NB4 (cell line): ENCODE measurements at places on chromosomes 1 and 21.

DNA sequence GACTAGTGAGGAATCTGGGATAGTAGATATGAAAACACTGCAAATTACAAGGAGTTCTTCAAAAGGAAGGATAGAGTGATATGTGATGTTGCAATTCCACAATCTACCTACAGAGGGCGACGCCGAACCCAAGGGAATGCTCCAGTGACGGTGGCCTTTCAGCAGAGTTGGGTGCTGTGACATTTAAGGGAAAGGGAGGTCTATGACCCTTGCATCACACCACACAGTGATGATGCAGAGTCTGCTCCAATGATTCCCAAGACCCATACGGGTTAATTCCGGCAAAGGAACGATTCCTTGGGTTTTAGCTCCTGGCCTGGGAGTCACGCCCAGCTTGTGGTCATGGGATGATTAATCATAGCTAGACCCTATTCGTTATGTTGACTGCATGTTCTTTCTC lies 123.0 kb upstream of the IGSF21 start:
- peak; percentile 48 for DNase-seq

DNA sequence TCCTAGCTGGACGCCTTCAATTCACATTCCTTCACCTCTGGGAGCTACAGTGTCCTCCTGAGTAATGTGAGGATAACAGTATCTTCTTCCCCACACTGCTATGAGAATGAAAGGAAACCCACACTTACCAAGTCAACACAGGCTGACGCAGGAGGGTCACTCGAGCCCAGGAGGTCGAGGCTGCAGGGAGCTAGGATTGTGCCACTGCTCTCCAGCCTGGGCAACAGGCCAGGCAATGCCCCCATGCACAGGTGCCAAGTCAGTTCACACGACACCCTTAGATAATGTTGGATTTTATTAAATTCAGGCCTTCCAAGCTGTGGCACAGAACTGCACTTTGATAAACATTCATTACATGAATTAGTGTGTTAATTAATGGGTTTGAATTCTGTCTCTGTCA lies 31.9 kb downstream of the MATN1 start:
- no peak for DNase-seq

DNA sequence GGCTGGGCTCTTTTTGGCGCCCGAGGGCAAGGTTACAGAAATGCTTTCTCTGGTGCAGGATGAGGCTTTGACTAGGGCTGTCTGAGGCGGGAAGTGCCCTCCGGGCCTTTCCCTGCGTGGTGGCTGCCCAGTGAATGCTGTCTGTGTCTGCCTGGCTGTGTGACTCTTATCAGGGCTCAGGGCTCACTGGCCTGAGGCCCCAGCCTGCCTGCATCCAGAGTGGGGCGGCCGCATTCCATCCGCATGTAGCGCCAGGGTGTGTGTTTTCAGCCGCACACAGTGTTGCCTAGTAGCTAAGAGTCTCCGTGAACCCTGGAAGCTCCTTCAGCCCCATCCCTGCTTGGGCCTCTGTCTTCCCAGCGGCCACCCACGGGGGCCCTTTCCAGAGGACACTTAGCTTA lies 59.1 kb downstream of the FAAP20 start:
- DNase-seq: no peak

DNA sequence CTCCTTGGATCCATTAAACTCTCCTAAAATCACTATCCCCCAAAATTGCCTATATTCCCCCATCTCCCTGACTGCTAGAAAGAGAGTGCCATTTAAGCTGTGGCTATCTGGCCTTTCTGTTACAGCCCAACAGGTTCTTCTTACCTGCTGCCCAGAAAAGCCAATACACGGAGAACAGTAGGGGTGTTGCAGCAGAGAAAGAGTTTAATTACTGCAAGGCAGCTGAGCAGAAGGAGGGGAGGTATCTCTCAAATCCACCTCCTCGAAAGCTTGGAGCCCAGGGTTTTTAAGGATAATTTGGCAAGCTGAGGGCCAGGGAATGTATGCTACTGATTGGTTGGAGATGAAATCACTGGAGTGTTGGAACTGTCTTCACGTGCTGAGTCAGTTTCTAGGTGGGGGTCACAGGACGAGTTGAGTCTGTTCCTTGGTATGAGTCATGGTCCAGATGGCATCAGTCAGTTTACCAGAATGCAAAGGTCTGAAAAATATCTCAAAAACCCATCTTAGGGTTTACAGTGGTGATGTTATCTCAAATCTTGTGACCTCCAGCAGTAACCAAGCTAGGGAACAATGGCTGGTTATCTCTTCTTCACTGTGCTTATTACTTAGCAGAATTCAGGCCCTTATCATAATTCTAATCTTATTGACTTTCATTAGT lies 89.8 kb downstream of the SMYD3 start:
- DNase-seq: peak; percentile 51
